HCT116 (cell line): ENCODE measurements at places on chromosomes 13 and 19. TPM values are rescaled to one million over a fixed set of nuclear protein-coding genes. Genes with fewer than 3 reads are reported as not detected.

Gene PPP1R13L
- total RNA-seq, result 89.1 TPM

Gene UBE2L5
- 0.15 TPM for total RNA-seq

Gene ADGRL1
- 88.6 TPM for total RNA-seq

Gene TTC9B
- 1.7 TPM for total RNA-seq

Gene ZNF93
- not detected for total RNA-seq

Gene IRGC
- total RNA-seq, result not detected

Gene SULT2B1
- total RNA-seq, result 4.8 TPM

Gene NPHS1
- total RNA-seq, result 0.57 TPM

Gene CEACAM1
- total RNA-seq, result 1.2 TPM

Gene MPV17L2
- total RNA-seq, result 18.7 TPM

Gene LILRA1
- not detected for total RNA-seq

Gene GIPR
- 14.1 TPM for total RNA-seq

Gene SIGLEC8
- total RNA-seq, result not detected

Gene RNF17
- total RNA-seq, result not detected

Gene ADAT3
- 15.9 TPM for total RNA-seq

Gene ZNF324B
- 9.4 TPM for total RNA-seq

Gene SIGLEC14
- not detected for total RNA-seq

Gene MBD3L2
- total RNA-seq, result not detected

Gene SOX1
- total RNA-seq, result not detected

Gene STARD13
- total RNA-seq, result 4.1 TPM

Gene ZNF699
- 7.8 TPM for total RNA-seq

Gene C1QTNF9B
- total RNA-seq, result not detected

Gene LHB
- total RNA-seq, result 3.7 TPM

Gene EMC10
- total RNA-seq, result 92.4 TPM

Gene WDR87
- total RNA-seq, result not detected

Gene PLPPR3
- 0.27 TPM for total RNA-seq
